T follicular helper cell (primary cell): ENCODE measurements at places on chromosomes 6 and 20.
A peak's percentile ranks its signal among the peaks of the same experiment; 100 is the strongest.

DNA sequence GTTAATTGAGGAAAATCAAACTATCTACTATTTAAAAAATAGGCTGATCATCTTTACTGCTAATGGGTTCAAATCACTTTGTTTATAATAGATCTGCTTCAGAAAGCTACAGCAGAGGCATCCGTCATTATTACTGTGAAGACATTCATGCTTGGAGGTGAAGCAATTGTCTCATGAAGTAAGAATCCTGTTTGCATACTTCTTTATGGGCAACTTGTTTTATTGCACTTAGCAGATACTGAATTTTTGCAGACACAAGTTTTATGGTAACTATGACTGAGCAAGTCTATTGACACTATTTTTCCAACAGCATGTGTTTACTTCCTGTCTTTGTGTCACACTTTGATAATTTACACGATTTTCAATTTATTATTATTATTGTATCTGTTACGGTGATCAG lies 573.9 kb downstream of the RFPL4B start:
- no peak for DNase-seq

- no peak for DNase-seq
Observed at GRCh38 chr6:130655586-130655985, 171.6 kb upstream of the SMLR1 start.

- DNase-seq = no peak
Observed at GRCh38 chr6:130796313-130796905, 30.8 kb upstream of the SMLR1 start.

DNA sequence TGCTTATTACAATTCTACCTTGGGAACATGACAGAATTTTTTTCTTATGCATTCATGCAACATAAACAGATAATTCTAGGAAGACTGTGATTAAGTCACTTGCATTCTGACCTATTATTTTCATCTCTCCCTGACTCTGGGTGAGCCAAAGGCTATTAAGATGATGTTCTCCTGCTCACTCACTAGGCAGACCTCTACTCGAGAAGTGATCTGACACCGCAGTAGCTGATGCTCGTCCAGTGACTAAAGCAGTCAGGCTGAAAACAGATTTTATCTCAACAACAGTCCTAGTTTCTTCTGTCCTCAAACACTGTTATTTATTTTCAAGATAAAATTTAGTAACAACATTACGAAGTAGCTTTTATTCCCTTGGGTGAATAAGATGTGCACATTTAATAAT lies 17.3 kb downstream of the NAA20 start:
- no peak for DNase-seq

DNA sequence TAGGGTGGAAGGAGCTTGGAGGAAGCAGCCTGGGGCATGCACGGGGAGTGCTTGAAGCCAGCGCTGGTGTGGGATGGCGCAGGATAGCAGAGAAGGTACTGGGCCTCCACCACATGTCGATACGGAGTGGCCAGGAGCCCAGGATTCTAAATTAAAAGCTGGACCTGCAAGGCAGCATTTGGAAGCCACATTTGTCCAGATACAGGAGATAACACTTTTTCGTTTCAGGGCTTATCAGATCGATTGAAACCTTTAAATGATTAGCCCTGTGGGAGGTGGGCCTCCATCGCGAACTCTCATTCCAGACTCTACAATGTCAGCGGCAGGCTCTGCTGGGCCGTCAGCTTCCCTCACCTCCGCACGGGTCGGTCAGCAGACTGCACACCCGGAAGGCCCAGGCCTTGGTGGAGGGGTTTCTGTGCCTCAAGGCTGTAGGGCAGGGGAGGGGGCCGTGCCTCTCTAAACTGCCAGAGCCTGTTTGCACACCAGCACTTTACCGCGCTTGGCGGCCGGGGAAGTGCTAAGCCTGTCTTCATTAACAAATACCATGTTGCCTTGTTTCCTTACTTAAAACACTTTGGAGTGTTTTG lies 17.9 kb downstream of the EDN3 start:
- DNase-seq = no peak

- DNase-seq = no peak
Observed at GRCh38 chr6:15102241-15102640, 143.6 kb upstream of the JARID2 start.

- no peak for DNase-seq
Observed at GRCh38 chr6:40794586-40794985, 207.4 kb upstream of the LRFN2 start.

- DNase-seq = no peak
Observed at GRCh38 chr6:43990627-43991619, 136.3 kb downstream of the MRPL14 start.

DNA sequence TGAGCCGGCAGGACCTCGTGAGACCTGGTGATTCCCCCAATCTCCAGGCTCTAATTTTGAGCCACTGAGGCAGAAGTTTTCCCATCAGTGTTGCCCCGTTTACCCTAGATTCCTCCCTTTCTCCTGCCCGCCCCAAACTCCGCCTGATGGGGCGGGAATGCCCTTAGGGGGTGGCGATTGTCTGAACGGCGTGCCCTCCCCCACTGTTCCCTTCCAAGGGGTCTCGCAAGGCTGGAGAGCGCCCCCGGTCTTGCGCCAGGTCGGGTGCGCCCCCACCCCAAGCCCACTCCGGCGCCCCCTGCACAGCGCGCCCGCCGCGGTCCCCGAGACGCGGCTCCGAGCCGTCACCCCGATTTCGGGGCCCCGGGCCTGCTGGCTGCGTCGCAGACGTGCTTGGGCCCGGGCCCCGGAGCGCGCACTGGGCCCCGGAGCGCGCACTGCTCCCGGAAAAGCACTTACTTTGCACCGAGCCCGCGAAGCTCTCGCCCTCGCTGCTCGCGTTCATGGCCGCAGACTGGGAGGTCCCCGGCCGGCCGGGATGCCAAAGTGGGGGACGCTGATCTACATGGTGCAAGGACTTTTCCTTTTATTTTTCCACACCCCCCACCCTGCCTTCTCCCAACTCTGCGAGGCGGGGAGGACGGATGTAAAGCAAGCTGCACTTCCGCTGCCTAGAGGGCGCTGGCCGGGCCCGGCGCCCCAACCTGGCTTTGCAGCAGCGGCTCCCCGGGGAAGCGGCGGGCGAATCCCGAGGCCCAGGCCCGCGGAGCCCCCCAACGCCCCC lies at the start of gene ZFP64:
Gene ZFP64, minus strand, starts transcription at position 648 of the 784 bp plus-strand sequence. Its CDS starts 143 bp downstream, at position 505.
- peak; percentile 52 for DNase-seq

DNA sequence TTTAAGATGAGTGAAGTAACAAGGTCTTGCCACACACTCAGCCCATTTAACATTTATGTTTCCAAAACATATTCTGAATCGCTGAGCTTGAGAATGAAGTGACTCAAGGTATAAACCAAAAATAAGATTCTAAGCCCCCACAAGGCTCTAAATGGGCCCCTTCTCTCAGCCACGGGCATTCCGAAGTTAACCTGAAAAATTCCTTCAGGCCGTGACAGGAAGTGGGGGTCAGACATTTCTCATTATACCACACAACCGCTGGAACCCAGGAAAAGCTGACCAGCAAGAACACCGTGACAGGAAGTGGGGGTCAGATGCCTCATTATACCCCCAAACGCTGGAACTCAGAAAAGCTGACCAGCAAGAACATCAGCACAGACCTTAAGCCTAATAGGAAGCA lies 247.9 kb downstream of the ERMARD start:
- no peak for DNase-seq

GRCh38 chr6:112307707-112308106 lies 39.4 kb upstream of the RFPL4B start:
- no peak for DNase-seq

- DNase-seq = no peak
Observed at GRCh38 chr20:35601990-35602389, 13.6 kb upstream of the SPAG4 start.

DNA sequence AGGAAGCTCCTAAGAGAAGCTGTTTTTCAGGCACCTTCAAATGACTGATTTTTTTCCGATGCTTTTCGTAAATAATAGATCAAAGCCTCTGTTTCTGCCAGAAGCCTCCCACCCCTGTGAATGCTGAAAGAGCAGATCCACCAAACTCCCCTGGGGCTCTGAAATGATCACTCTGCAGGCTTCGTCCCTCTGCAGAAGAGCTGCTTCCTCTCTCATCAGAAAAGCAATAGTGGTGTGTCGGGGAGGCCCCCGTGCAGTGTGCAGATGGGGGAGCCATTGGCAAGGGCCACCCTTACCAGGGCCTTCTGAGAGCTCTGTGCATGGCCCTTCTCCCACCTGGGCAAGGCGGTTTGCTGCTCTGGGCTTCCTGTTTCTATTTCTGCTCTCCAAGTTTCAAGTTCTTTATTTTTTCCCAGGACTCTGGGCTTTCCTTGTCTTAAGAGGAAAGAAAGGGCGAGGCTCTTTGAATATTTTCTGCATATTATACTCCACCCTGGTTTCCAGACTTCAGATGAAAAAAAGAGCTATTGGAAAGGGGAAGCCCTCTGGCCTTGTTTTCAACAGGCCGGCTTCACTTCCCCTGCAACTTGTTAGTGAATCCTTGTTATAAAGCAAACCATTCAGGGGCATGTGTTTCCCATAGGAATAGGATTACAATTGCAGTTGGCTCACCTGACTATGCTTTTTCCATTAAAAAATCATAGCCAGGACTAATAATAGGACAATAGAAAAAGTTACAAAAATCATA lies 155.2 kb downstream of the TTLL2 start:
- no peak for DNase-seq

DNA sequence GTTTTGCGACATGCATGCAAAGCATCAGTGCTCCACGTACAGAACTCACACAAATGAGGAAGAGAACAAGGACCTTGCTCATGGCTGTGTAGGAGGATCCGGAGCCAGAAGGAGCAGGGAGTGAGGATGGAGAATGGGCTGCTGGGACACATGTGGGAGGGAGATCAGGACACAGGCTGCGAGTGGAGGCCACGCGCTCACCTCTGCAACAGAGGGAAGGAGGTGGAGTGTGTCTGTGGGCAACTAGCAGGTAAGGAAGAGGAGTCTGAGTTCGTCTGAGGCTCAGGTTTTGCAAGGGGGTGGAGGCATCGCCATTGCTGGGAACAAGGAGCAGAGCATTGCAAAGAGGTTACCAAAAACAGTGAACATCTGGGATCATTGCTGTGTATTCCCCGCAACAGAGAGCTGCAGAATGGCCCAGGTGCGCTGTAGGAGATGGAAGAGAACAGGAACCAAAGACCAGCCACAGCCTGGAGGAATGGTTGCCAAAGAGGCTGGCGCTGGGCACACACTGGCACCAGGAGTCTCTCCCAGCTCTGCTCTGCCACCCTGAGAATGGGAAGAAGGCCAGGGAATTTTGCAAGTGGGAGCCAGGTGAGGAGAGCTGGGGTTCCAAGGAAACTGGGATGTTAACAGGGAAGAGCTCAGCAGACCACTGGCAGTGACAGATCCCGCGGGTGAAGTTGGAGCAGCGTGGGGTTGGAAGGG lies 90.0 kb upstream of the RPS6KA2 start:
- DNase-seq = no peak

GRCh38 chr6:109351231-109352130 lies 30.8 kb downstream of the CD164 start:
- no peak for DNase-seq

GRCh38 chr6:90758741-90759140 lies 171.9 kb upstream of the MAP3K7 start:
- DNase-seq = no peak

- no peak for DNase-seq
Observed at GRCh38 chr20:20517296-20517695, 149.4 kb downstream of the INSM1 start.

GRCh38 chr20:62918831-62919230 lies 7.5 kb downstream of the DIDO1 start:
- peak; percentile 31 for DNase-seq

DNA sequence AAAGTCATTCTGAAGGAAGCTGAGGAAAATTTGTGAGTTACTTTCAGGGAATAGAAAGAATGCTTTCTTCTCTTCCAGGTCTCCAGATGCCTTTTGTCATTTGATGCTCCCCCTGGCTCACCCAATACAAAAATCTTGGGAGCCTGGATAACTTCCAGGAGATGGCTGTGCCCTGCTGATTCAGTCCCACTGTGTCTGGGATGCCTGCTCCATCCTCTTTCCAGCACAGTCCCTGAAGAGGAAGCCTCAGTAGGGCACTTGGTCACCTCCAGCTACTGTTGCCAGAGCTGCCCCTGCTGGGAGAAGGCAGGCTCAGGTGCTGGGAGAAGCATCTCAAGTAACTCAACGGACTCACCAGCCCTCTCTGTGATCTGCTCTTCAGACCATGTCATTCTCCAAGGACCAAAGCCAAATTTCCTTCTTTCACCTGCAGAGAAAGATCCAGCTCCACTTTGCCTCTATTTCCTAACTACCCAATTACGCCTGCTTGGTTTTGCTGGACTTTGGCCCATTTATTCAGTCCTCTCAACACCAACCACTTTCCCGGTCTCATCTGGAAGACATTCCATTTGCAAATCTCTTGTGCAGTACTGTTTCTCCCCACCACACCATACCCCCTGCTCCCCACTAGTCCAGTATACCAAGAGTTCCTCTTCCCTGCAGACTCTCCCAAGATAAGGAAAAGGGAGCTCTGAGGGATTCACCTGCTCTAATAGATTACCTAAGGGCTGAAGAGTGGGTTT lies 53.3 kb downstream of the SLC23A2 start:
- no peak for DNase-seq

DNA sequence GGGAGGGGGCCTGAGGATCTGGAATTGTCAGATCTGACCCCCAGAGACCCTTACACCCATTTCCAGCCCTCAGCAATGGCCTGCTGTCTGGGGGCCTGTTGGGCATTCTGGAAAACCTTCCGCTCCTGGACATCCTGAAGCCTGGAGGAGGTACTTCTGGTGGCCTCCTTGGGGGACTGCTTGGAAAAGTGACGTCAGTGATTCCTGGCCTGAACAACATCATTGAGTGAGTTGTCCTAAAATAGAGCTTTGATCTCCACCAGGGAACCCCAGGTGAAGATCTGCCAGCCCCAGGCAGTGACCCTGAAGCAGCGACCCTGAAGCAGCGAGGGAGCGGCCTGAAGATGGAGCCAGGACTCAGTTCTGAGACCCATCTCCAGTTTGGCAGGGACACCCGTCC lies 2.2 kb downstream of the BPIFA1 start:
- no peak for DNase-seq

DNA sequence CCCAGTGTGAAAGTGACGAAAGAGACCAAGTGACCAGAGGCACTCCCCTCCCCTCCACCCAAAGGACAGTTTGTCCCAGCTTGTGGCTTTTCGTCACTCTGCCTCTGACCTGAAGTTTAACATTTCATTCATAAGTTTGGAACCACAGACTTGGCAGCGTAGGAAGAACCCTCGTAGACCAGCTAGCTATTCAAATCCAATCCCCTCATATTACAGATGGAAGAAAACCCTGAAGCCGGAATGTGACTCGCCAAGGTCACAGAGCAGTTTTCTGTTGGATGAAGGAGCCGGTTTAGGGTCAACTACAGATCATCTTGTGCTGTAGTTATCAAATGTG lies 3.9 kb upstream of the SYS1 start:
- DNase-seq = no peak

- DNase-seq = no peak
Observed at GRCh38 chr20:602111-602970, 7.8 kb downstream of the TCF15 start.

GRCh38 chr6:33694401-33694931 lies 17.0 kb downstream of the UQCC2 start:
- DNase-seq = peak; percentile 45

DNA sequence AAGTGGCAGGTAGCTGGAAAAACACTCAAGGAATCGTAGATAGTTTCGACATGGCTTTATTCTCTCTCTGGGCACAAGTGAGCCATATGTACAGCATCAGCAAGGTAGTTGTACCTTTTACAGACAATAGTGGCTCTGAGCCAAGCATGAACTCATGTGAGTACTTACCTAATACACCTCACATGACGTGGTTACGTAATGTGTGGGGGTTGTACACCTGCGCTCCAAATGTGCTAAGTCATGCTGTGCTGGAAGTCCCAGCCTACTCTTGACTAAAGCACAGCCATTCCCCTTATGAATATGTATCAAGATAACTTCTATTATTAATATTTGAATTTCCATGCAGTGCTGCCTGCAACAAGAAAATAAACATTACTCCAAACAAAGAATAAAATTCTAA lies 78.8 kb upstream of the HMGN3 start:
- no peak for DNase-seq

GRCh38 chr6:30922447-30922852 lies 8.4 kb downstream of the VARS2 start:
- DNase-seq = no peak
